ENCODE measurements at places on chromosomes 4 and X. TPM values are rescaled to one million over a fixed set of nuclear protein-coding genes. Genes with fewer than 3 reads are reported as not detected.

RPS6KA6 gene
- not detected for total RNA-seq

LINC00632 gene
- total RNA-seq: 14.3 TPM

DNA sequence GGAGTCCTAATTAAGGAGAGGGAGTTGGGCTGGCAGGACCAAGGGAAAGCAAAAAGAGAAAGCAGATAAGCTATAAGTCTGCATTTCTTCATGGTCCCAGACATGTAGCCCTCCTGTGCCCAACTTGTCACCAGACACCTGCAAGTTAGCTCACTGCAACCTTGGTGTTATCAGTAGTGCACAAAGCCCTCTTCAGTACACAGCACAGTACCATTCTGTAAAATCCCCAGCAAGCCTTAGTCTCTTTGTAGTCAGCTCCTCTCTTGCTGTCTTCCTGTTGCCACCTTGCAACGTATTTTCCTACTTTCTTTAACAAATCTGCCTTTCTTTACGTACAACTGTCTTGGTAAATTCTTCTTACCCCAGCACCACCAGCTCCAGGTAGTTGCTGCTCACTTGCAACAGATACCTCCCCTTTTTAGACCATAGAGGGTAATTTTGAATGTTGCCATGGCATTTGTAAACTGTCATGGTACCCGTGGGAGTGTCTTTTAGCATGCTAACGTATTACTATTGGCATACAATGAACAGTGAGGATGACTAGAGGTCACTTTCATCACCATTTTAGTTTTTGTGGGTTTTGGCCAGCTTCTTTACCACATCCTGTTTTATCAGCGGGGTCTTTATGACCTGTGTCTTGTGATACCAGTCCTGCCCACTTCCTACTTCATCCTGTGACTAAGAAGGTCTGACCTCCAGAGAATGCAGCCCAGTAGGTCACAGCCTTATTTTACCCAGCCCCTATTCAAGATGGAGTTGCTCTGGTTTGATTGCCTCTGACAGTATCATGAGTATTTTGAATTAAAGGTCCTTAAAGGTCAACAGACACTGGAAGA lies 28.3 kb upstream of the AP1S2 start:
- no peak overlapping the region for H3K27ac ChIP-seq
- H3K4me1 ChIP-seq: peaks cover 7% of the 10 kb centered on the region
- no peaks in the 10 kb centered on the region for H3K27me3 ChIP-seq

GRCh38 chr4:14315129-14315528 lies 687.2 kb upstream of the CPEB2 start:
- no peak for DNase-seq
- H3K27me3 ChIP-seq: no peaks in the 10 kb centered on the region
- no peak overlapping the region for H3K27ac ChIP-seq
- H3K36me3 ChIP-seq: no peaks in the 10 kb centered on the region
- no peak overlapping the region for H3K4me3 ChIP-seq

GRCh38 chr4:146646593-146647325 lies 8.1 kb downstream of the POU4F2 start:
- H3K4me1 ChIP-seq: no peaks in the 10 kb centered on the region
- DNase-seq: no peak
- H3K4me3 ChIP-seq: no peak overlapping the region
- H3K27ac ChIP-seq: no peak overlapping the region
- peaks cover 3% of the 10 kb centered on the region for H3K36me3 ChIP-seq

DNA sequence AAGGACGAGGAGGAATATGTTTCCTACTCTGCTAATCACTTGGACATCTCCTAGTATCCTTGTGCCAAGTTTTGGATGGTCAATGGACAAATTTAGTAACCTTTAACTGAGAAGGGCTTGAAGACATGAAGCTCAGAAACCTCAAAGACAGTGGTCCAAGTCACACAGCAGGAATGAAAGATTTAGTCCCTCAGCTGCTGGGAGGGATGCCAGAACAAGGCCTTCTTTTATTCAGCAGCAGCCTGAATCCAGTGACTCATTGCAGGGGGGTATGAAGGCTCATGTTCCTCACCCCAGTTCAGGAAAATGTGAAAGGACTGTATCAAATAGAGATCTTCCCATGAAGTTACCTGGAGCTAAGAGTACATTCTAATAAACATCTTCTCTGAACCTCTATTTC lies 214.9 kb upstream of the UGT8 start:
- no peaks in the 10 kb centered on the region for H3K36me3 ChIP-seq
- H3K4me3 ChIP-seq: no peak overlapping the region
- no peak overlapping the region for H3K27ac ChIP-seq
- no peak for DNase-seq
- H3K27me3 ChIP-seq: peaks cover 2% of the 10 kb centered on the region

DNA sequence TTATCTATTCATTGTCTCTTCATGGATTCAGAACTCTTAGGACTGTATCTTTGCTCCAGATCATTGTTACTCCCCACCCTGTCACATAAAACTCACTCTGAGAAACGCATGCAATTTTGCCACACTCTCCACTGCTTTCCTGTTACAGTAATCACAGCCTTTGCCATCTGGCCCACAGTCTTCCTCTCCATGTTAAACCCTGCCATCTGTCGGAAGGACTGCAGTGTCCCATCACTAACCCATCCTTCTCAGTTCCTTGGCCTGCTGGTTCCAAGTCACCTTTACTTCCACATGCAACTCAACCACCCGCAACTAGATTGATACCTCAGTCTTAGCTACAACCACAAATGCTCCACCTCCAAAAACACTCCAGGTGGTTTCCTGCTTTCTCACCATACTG lies 308.7 kb upstream of the FAM241A start:
- no peak overlapping the region for H3K4me3 ChIP-seq
- no peaks in the 10 kb centered on the region for H3K4me1 ChIP-seq
- H3K27me3 ChIP-seq: no peaks in the 10 kb centered on the region
- no peak for DNase-seq
- H3K27ac ChIP-seq: no peak overlapping the region
- H3K36me3 ChIP-seq: no peaks in the 10 kb centered on the region
